T-helper 1 cell (primary cell): ENCODE measurements at places on chromosomes 6 and 20.

- no peak for DNase-seq
Measured at GRCh38 chr6:129759796-129760605, 50.0 kb upstream of the ARHGAP18 start.

DNA sequence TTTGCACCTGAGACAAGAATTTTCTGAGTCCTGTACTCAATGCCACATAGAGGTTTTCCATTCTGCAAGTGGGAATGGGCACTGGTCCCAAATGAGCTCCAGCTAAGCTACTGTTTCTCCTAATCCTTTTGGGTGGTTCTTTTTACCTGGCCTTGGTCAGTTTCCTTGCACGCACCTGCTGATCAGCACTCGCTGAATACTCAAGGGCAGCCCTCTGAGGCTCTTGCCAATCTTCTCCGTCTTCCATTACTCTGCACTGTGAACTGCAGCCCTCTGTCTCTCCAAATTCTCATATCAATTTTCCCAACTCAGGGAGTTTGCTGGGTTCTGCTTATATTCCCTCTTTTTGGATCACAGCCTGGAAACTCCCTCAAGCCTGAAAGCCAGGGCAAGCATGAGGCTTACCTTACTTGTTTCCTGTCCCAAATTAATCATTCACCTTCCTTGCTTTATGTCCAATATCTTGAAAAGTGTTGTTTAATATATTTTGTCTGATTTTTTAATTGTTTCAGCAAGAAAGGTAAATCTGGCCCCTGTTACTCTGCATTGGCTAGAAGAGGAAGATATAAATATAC lies 138.0 kb upstream of the TBX18 start:
- no peak for DNase-seq

DNA sequence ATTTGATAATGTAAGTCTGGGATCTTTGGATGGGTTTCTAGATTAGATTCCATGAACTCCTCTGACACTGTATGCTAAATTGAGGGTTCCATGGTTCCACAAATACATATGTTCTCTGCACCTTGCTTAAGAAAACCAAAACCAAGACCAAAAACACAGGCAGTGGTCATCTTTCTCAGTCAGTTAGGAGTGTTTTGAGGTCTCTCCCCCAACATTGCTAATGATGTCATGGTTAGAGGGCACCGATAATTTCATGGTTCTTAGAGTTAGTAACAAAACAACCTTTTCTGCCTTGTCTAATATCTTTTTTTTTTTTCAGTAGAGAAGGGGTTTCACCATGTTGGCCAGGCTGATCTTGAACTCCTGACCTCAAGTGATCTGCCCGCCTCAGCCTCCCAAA lies 44.5 kb downstream of the ARID1B start:
- DNase-seq, result no peak

DNA sequence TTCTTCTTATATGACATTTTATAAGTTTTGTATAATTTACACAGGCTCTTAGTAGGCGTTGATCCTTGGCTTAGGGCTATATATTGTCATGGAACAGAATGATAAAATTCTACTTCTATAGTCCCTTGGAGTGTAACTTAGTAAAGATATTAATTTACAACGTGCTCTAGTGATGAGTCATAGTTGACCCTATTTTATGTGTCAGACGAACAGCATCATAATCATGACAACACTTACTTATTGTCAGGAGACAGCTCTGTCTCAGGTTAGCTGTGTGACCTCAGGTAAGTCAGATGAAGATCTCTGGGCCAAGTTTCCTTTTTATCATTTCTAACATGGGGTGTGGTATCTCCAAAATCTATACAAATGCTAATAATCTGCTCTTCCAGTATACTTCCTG lies 473.5 kb downstream of the UTRN start:
- no peak for DNase-seq

GRCh38 chr20:23679133-23680092 lies 9.4 kb downstream of the CST4 start:
- DNase-seq, result no peak

- no peak for DNase-seq
Measured at GRCh38 chr6:170253226-170253909, 37.5 kb downstream of the DLL1 start.

DNA sequence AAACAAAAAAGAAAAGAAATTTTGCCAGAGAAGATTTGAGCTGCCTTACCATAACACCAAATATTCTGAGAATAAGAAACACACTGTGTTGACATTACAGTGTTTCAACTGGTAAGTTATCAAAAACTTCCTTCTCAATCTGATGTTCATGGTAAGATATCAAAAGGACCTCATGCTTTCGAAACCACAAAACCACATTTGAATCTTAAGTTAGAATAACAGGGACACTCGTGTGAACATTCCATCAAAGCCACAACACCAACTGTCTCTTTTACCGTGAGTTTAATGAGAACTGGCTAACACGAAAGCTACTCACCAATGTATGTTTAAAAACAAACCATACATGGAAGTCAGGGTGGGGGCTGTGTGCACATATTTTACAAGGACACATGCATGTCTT lies 73.0 kb upstream of the OPRM1 start:
- no peak for DNase-seq

GRCh38 chr6:106976270-106976669 lies 1.7 kb upstream of the CD24 start:
- DNase-seq, result no peak
